ENCODE measurements at places on chromosomes 1 and 21. TPM values are rescaled to one million over a fixed set of nuclear protein-coding genes. Genes with fewer than 3 reads are reported as not detected.

C1orf146 gene
- not detected for total RNA-seq

GPR52 gene
- 3.9 TPM for total RNA-seq

GBP6 gene
- total RNA-seq = 34.4 TPM

NEGR1 gene
- total RNA-seq = 16.9 TPM

SYCP1 gene
- total RNA-seq = not detected

FAAH gene
- total RNA-seq = 40.0 TPM

DCST1 gene
- total RNA-seq = not detected

ACTA1 gene
- total RNA-seq = 4,424 TPM

PTPN14 gene
- 36.1 TPM for total RNA-seq

CELF3 gene
- total RNA-seq = not detected

PODN gene
- total RNA-seq = 17.1 TPM

TNFRSF18 gene
- total RNA-seq = 3.0 TPM

NMNAT2 gene
- total RNA-seq = 0.72 TPM

CHAF1B gene
- 2.4 TPM for total RNA-seq

CLCC1 gene
- 32.2 TPM for total RNA-seq

SH2D2A gene
- total RNA-seq = not detected

TNFRSF9 gene
- not detected for total RNA-seq

GPR3 gene
- 0.41 TPM for total RNA-seq

CD1C gene
- 1.9 TPM for total RNA-seq

FNBP1L gene
- total RNA-seq = 57.0 TPM

FTCD gene
- total RNA-seq = 0.92 TPM

PTGFR gene
- 27.3 TPM for total RNA-seq

RNF11 gene
- 91.6 TPM for total RNA-seq

DFFA gene
- total RNA-seq = 23.5 TPM

HCRTR1 gene
- not detected for total RNA-seq

RXFP4 gene
- not detected for total RNA-seq

PGLYRP3 gene
- total RNA-seq = 2.4 TPM

GBP3 gene
- total RNA-seq = 9.1 TPM

SYTL1 gene
- total RNA-seq = 23.1 TPM

SIM2 gene
- total RNA-seq = 14.6 TPM

MAN1C1 gene
- total RNA-seq = 8.7 TPM

CELA3B gene
- total RNA-seq = not detected

AXDND1 gene
- total RNA-seq = 0.31 TPM

AADACL3 gene
- not detected for total RNA-seq

LRRC71 gene
- not detected for total RNA-seq

RGL1 gene
- 26.6 TPM for total RNA-seq

NUAK2 gene
- total RNA-seq = 10.1 TPM

KDF1 gene
- total RNA-seq = 2.3 TPM

RHD gene
- 0.92 TPM for total RNA-seq

HHAT gene
- total RNA-seq = 8.3 TPM

PTGFRN gene
- 112 TPM for total RNA-seq

WNT2B gene
- 6.1 TPM for total RNA-seq

LRRC39 gene
- 132 TPM for total RNA-seq

TNFRSF14 gene
- 17.6 TPM for total RNA-seq

SERPINC1 gene
- not detected for total RNA-seq

DPT gene
- 144 TPM for total RNA-seq

OR6K6 gene
- total RNA-seq = not detected

LCE3D gene
- not detected for total RNA-seq

ESPN gene
- total RNA-seq = 3.8 TPM

TRIM17 gene
- total RNA-seq = not detected
